GM12892 (cell line): ENCODE measurements at places on chromosomes 3 and 15.

DNA sequence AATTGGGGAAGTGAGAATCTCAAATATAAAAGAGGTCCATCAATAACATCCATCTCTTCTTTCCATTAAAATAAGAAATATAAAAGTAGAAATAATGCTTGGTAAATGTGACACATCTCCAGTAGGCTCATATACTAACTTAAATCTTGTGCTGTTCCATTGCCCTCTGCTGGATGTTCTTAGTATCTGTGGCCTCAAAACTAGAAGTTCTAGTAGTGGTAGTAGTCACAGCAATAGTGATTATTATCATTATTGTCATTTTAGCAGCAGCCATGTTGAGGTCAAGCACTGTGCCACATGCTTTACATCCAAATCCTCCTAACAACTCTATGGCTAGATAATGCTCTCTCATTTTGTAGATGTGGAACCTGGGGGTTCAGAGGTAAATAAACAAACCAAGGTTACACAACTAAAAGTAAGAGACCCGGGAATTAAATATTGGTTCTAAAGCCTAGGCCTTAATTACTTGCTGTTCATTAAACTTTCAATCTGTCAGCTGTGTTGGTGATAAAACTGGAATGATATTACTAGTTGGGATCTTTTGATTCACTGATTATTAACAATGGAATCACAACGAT, 20.2 kb upstream of the BTLA start:
- no peak for DNase-seq

GRCh38 chr15:77821188-77821958, 188.7 kb upstream of the LINGO1 start:
- no peak for DNase-seq

GRCh38 chr15:74336061-74337005, 31.1 kb downstream of the CYP11A1 start:
- no peak for DNase-seq

DNA sequence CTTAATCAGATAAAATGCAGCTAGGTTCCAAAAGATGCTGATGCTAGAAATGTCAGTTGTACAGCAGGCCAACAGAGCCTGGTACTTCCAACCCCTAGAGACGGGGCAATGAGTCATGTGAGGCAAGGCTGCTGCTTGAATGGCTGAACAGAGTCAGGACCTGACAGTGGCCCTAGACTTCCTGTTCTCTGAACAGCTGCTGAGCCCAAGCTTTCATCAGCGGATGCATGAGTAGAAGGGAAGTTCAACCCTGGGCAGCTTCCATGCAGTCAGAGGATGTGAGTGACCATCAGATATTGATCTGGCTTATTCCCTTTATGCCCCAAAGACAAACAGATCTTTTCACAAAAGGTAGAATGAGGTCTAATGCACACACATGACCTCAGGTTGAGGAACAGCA, 282.9 kb upstream of the COL8A1 start:
- no peak for DNase-seq

- no peak for DNase-seq
Observed at GRCh38 chr3:177906578-177907229, 629.5 kb upstream of the KCNMB2 start.

DNA sequence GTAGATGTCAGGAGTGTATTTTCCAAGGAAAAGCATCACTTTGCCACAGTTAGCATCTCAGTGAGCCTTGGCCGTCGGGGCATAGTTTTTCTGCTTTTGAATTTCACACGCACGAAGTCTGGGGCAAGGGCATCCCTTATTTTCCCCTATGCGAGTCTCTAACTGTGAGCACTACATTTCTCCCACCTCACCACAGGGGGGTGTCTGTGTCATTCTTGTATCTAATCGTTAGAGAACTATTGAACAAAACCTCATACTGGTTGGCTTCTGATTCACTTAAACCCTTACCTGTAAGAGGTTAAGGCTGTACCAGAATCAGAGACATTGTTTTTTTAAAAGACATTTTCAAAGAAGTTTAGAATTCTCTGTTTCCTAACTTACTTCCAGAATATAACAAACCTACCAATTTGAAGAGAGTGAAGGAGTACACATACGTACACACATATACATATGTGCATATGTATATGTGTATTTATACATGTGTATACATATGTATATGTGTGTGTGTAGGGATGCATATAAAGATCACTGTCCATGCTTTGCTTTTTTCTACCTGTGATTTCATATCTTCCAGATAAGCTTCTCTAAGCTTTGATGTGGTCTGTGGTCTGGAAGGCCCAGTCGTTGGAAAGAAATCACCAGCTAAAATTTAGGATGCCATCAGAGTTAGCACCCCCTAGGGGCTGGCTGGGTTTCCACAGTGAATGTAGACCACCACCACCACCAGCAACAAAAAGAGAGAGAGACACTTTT, 49.4 kb downstream of the MYZAP start:
- no peak for DNase-seq

DNA sequence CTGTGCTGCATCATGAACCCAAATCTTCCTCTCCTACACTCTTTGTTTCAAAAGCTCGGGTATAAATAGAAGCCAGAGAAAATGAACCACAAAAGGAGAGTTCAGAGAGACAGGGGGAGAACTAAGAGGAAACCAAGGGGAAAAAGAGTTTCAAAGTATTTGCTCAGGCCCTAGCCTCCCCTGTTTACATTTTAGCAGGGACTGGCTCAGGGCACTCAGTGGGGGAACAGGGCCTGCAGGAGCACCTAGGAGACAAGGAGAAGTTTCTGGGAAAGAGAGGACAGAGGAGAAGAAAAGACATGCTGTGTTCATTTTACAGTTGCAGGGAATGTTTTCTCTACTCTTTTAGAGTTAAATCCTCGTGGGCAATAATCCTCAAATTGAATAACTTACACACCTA, 8.5 kb upstream of the IL17RD start:
- DNase-seq, result no peak

DNA sequence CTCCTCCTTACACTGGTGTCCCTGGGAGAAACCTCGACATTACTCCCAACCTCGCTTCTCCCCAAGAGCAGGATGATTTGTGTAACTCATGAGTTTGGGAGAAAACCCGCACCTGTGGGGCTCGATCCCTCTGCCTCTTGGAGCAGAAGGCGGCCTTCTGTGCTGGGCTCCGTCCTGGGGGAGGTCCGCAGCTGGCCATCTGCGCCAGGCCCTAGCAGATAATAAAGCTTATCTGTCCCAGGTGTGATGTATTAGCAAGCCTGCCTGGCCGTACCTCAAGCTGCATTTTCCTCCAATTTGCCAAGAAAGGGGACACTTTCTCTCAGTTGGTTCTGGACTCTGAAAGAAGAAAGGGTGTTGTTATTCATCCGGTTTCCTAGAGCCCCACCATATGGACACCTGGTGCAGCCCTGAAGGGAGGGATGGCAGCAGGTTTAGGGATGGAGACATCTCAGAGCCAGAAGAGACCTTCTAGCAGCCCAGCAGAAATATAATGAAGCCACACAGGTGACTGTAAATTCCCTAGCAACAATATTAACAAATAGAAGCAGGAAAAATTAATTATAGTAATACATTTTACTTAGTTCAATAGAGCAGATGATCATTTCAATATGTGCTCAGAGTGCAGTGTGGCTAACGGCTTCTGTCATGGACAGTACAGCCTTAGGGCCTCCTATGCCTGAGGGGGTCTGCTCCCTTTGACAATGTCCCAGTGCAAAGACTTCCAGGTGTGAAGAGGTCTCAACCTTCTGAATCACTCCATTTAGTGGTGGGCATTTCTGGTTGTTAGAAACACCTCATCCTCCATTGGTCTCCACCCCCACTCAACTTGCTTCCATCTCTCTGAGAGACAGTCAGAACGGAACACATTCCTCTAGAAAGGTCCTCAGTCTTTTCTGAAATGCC, 94.8 kb downstream of the CPN2 start:
- DNase-seq, result no peak

DNA sequence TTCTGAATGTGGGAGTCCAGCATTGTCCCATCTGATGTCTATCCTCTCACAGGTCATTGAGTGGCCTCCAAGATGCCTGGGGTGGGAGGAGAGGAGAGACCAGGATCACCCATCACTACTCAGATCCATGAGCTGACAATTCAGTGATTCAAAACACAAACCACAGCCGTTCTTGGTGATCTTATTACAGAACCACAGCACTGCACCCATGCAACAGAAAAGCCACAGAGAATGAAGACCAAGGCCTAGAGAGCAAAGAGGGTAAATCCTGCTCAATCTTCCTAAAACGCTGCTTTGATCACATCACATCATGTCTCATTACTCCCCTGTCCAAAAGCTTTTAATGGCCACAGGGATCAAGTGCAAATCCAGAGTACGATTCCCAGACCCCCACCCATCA, 23.5 kb downstream of the ANP32A start:
- no peak for DNase-seq

GRCh38 chr3:157376603-157377300, 59.9 kb upstream of the PTX3 start:
- DNase-seq, result no peak

DNA sequence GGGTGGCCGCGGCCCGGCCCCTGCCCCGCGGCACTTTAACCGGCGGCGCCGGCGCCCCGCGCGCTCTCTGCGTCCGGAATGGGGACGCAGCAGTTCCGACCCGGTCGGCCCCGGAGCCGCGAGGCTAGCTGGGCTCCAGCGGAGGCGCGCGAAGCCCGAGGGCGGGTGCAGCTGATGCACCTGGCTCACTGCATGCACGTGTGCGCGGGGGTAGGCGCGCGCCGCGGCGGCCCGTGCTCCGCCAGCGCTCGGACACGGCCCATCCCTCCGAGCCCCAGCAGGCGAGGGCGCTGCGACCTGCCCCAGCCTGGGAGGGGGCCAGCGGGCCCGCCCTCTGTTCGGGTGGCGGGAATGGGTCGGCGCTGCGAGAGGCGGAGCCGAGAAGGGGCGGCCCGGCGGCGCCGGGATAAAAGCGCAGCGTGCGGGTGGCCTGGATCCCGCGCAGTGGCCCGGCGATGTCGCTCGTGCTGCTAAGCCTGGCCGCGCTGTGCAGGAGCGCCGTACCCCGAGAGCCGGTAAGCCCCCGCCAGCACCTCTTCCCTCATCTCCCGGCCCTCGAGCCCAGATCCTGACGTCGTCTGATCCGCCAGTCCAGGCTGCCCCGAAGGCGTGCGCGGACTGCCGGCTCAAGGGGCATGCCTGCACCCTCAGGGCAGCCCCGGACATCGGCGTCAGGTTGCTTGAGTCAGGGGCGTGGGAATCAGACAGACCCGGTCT, at the start of the genes CHDH and IL17RB:
Gene CHDH (minus strand): TSS at position 286 of the 717 bp plus-strand sequence. CDS start 22,411 bp downstream, outside the sequence.
Gene IL17RB (plus strand): TSS at position 435 of the 717 bp plus-strand sequence. CDS start 21 bp downstream, at position 456.
- peak; percentile 46 for DNase-seq

DNA sequence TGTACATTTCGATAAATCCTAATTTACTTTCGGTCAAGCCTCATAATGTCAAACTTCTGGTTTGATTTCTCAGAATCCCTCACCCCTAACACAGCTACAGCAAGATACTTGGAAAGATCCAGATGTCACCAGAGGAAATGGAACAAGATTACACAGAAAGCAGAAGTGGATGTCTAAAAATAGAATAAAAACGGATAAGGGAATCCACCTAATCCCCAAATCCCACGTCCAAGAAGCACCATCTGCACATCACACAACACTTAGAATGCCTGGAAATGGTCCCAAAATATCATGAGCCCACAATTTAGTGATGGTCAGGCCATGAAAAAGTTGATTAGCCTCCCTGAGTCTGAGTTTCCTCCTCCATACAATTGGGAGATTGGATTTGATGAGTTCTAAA, 61.7 kb downstream of the AGTR1 start:
- no peak for DNase-seq

DNA sequence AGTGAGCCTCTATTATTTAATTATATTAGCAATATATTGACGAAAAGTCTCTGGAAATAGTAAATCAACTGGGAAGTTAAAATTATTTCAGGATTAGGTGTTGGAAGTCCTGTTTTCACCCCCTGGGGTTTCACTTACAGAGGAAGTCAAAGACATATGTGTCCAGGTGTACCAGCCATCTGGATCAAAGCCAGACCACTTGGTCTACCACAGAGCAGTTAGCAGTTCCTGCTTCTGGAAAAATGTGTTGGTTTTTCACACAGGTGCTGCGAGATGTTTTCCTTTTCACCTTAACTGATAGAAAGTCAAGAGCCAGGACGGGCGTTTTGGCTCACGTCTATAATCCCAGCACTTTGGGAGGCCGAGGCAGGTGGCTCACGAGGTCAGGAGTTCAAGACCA, 13.1 kb downstream of the MME start:
- DNase-seq, result no peak

DNA sequence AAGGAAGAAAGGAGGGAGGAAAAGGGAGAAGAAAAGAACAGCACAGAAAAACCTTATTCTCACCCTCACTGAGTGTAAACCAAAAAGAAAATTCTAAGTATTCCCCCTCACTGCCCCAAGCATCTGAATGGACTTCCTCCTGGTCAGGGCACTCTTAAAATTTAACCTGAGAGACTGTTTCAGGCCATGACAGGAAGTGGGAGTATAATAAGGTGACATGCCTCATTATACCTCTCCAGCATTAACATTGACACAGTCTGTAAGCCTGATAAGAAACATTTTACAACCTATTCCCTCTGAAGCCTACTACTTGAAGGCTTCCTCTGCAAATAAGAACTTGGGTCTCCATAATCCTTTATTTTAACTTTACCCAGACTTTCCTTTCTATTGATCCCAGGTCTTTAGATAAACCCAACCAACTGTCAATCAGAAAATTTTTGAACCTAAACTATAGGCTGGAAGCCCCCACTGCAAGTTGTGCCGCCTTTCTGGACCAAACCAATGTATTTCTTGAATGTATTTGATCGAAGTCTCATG, 41.7 kb downstream of the SLCO2A1 start:
- no peak for DNase-seq

DNA sequence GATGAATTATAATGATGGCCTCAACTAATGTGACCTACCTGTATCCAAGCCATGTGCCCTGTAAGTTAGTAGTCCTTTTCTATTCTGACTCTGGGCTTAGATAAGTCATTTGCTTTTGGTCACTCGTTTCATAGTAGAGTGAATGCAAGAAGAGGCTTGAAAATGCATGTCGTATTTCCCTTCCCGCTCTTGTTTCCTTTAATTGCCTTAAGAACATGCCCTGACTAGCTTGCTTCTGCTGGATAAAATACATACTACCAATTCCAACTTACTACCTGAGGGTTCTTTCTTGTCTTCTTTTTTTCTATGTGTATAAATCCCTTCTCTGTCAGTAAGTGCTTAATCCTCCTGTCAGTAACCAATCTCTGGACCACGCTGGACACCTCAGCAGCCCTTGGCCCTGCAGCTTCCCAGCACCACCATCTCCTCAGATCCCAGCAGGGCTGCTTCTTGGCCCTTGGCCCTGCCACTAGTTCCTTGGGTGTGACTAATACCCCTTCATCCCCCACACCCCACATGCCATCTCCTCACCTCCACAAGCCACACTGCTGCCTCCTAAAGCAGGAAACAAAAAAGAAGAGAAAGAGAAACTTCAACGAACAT, 771.7 kb downstream of the IGSF11 start:
- no peak for DNase-seq
